ENCODE measurements at places on chromosomes 5 and 9. TPM values are rescaled to one million over a fixed set of nuclear protein-coding genes. Genes with fewer than 3 reads are reported as not detected.

The CMBL gene
- 121 TPM for total RNA-seq

The CHMP5 gene
- 39.3 TPM for total RNA-seq

The OR1J2 gene
- not detected for total RNA-seq

The NPR3 gene
- total RNA-seq: not detected

The AGXT2 gene
- not detected for total RNA-seq

The RASEF gene
- 0.20 TPM for total RNA-seq

The PIGO gene
- total RNA-seq: 15.8 TPM

DNA sequence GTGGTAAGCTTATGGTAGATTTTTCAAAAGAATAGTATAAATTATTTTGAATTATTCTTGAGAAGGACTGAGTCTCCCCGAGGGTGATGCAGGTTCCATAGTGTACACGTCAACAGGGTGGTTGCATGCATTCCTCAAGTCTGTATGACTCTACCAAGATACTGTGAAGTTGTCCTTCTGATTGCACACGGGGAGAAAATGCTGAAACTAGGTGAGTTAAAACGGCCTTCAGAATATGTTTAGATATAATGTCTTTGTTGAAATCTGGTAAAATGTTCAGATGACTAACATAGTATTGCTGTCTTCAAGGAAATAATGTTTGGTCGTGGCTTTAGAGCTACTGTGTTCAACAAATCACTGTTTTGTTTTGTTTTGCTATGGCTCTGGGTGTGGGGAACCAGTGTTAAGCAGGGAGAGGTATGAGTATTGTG lies 22.4 kb upstream of the TNFAIP8 start:
- DNase-seq: no peak

DNA sequence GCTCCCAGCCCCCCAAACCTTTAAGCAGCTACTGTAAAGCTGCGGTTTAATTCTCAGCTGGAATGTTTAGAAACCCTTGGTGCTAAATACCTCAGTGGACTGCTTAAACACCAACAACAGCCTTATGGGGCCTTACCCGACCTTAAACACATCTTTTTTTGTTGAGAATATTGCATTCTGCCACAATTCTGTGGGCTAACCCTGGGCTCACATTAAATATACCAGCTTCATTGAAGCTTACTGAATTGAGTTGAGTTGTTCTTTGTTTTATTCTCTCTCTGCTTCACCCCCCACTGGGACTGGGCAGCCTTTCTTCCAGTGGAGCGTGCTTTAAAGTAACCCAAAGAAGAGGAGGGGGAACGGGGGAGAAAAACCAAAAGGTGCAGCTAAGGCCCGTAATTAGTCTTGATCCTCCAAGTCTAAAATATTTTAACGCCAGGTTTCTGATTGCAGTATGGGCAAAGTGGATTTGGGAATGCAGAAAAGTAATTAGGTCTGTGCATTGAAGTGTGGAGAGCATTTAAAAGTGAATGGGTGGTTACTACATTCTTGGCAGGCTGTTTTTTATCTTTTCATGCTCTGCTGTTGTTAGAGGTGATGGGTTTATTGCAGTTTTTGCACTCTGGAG lies 281.2 kb downstream of the NR2F1-AS1 start:
- no peak for DNase-seq

- DNase-seq: no peak
Measured at GRCh38 chr5:133679534-133679933, 67.2 kb upstream of the FSTL4 start.

DNA sequence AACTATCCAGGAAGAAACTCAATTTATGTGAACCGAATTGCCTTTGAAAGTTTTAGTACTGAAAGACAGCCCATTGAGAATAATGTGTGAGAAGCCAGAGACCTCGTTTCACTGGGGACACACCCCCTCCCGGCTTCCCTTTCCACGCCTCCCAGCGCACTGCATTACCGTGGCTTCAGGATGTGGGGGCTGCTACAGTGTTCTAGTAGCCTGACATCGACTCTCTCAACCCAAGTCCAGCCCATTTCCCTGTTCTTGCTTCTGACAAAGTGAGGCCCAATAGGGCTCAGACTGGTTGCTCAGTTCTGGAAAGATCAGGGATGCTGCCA lies 3.5 kb downstream of the PAX5 start:
- DNase-seq: no peak

- no peak for DNase-seq
Measured at GRCh38 chr5:160029540-160030139, 20.7 kb downstream of the TTC1 start.

- no peak for DNase-seq
Measured at GRCh38 chr5:119286511-119287488, 69.0 kb upstream of the TNFAIP8 start.

GRCh38 chr9:69089491-69089890 lies 53.9 kb downstream of the FXN start:
- no peak for DNase-seq

DNA sequence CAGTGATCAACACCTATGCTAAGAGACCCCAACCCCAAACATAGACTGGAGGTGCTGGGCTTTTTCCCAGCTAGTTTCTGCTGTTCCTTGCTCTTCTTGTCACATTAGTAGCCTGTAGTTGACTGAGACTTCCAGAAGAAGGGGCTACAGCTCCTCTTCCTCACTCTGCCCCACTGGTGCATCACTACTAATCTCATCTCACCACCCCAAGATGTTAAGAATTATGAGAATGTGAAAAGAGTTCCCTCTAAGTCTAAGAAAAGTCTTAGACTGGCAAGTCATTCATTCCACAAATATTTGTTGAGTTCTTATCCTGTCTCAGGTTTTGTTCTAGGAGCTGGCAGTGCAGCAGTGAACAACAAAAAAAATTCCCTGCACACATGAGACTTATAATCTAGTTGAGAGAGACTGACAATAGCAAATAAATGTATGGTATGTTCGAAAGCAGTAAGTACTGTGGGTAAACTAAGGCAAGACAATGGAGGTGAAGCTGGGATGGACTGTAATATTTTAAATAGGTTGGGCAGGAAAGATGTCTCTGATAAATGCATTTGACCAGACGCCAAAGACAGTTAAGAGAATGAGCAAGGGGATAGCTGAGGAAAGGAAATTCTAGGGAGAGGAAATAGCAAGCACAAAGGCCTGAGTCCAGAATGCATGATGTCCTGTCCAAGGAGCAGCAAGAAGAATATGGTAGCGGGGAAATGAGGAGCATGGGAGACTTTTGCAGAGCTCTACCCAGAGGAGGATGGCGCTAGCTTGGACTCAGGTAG lies 92.3 kb downstream of the PTCD2 start:
- DNase-seq: no peak

DNA sequence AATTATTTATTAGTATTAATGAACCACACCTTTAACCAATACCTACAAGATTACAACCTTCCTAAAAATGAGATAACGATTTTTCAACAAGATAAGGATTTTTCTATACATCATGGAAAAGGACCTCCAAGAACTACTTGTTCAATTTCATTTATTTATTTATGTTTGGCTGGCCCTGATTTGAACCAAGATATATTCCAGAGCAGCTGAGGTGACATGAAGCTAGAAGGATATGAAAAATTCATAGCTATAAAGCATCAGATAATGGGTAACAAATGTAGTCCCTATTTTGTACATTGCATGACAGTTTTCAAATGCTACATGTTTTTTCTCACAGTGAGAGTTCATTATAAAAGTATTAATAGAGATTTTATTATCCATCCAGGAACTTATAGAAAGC lies 798.5 kb upstream of the ARRDC3 start:
- DNase-seq: no peak

- no peak for DNase-seq
Measured at GRCh38 chr5:55852503-55852902, 1.3 kb downstream of the IL31RA start.

GRCh38 chr5:125837866-125838265 lies 585.3 kb upstream of the GRAMD2B start:
- DNase-seq: no peak

DNA sequence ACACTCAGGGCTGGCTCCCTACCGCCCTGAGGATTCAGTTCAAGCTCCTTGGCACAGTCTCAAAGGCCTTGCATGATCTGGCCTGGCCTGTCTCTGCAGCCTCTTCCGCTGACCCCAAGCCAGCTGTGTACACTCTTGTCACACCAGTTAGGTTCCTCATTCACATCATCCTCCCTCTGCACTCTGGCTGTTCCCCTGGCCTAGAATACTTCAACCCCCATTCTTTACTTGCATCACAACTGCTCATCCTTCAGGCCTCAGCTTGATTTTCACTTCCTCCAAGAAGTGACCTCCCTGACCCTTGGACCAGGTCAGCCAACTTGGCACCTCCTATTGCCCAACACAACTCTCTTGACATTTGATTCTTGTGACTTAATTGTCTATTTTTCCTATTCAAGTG lies 18.9 kb upstream of the PFDN1 start:
- no peak for DNase-seq

- DNase-seq: no peak
Measured at GRCh38 chr5:16406630-16407029, 59.0 kb downstream of the ZNF622 start.
